Astrocyte of the spinal cord (primary cell): ENCODE measurements at places on chromosomes 1 and 21.
A peak's percentile ranks its signal among the peaks of the same experiment; 100 is the strongest.

GRCh38 chr21:43300496-43301408 lies 126.2 kb downstream of the SIK1 start:
- no peak for DNase-seq

DNA sequence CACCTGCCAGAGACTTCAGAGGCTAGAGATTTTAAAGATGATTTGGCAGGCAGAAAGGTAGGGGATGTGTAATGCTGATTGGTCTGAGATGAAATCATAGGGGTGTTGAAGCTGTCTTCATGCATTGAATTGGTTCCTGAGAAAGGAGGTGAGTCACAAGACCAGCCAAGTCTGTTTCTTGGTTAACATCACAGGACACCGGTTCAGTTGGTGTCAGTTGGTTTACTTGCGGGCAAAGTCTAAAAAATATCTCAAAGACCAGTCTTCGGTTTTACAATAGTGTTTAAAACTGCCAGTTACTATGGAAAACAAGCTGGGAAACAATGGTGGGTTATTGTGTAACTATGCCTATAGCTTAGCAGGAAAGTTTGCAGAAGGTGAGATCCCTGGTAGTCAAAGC lies 305.9 kb downstream of the BARHL2 start:
- DNase-seq = no peak

GRCh38 chr1:184534690-184535089 lies 147.9 kb downstream of the C1orf21 start:
- DNase-seq = no peak

DNA sequence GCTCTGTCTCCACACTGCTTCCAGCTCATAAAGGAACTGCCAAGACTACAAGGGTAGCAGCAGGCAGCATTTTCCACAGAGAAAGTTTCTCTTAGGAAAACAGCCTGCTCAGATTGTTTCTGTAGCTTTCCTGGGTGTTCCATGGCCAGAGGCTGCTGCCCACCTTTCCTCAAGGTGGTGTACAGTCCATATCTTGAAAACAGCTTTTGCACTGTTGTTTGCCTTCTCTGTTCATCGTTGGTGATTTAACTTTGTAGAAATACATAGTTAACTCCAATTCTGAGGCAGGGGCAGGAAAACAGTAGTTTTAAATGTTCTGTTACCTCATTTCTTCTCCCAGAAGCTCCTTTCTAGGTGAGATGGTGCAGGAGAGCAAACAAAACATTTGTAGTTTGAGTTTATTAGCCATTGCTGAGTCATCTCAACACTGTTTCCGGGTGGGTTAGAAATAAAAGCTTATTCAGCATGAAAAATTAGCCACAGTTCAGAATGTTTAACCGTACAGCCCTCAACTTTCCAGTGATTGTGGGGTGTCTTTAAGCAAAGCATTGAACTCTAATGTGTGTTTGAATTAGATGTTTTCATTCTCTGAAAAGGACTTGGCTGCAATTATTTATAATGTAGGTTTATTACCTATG lies 41.7 kb downstream of the DIP2A start:
- peak; percentile 51 for DNase-seq

- peak; percentile 88 for DNase-seq
These were observed 18.1 kb downstream of the USP48 start for GRCh38 chr1:21764615-21765423.

GRCh38 chr1:119564548-119564947 lies 57.5 kb downstream of the HSD3B1 start:
- no peak for DNase-seq

DNA sequence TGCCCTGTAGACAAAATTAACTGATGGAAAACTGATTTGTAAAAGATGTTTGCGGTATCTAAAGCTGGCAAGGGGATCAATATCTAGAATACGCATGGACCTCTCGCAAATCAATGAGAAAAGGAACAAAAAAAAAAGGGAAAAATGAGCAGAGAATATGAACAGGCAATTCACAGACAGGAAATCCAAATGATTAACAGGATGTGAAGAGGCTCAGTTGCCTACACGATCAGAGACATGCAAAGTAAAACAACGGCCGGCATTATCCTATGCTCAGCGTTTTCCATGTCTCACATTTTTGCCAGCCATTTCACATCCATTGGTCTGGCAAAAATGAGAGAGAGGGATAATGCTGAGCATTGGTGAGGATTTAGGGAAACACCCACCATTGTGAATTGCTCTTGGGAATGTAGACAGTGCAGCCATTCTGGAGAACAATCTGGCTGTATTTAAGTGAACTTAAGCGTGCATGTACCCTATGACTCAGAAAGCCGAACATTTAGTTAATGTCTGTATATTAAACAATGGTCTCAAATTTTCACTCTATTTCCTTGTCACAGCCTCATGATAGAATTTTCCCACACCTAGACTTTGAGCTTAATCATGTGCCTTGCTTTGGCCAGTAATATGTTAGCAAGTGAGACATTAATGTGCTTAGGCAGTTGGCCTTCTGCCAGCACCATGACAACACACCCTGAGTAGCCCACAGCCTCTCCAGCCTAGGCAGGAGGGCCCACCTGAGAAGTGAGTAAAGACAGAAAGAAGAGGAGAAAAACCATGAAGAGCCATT lies 61.0 kb upstream of the NBPF3 start:
- no peak for DNase-seq

DNA sequence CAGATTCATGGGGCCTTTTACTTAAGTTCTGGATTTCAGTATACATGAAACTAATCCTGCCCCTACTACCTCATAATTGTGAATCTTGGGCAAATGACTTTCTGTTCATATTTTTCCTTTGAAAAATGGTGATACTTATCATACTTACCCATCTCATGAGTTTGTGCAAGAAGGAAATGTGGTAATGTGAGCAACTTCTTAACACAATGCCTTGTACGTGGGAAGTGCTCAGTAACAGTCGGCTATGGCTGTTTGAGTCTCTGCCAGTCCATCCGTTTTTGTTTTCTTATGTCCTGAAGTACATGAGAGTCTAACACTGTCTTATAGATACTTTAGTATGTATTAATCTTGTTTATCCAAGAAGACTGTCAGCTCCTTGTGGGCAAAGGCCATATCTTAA lies 86.5 kb downstream of the PATJ start:
- no peak for DNase-seq

GRCh38 chr1:145977486-145978470 lies 13.3 kb downstream of the POLR3GL start:
- DNase-seq = peak; percentile 81

- DNase-seq = no peak
These were observed 109.8 kb downstream of the OSBPL9 start for GRCh38 chr1:51726544-51727225.

DNA sequence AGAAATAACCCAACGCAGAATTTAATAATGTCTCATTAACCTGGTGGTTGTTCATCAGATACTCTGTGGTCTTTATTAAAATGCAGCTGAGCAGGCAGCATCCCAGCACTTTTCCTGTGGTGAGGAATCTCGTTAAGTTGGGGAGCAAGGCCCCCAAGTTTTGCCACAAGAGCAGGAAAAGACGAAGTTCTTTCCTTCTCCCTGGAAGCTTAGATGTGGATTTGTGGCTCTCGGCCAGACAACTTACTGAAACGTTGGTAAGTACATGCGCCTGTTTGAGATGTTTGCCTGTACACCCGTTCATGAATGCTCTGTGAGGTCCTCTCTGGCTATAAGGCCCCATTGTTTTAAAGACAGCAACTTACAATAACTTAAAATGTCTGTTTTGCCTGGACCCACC lies 34.3 kb upstream of the PDE9A start:
- DNase-seq = no peak

DNA sequence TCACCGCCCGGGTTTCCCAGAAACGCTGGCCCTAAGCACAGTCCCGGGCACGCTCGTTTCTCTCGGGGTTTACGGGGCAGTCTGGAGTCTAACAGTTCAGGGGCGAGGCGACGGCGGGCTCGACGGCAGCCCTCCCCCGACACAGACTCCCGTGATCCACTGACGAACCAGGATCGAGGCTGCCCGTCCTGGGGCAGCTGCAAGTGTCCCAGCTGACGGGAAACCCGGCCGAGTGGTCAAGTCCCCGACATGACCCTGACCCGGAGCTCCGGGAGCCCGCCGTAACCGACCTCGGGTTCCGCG lies 494 bp downstream of the UBE2J2 start:
- DNase-seq = no peak

- DNase-seq = no peak
These were observed 12.5 kb downstream of the TCP10L start for GRCh38 chr21:32572574-32573420.

GRCh38 chr1:153919876-153920852 lies 2.6 kb downstream of the GATAD2B start:
- peak; percentile 28 for DNase-seq

- DNase-seq = no peak
These were observed 481 bp upstream of the SLAMF1 start for GRCh38 chr1:160647329-160647720.
